ENCODE measurements at places on chromosomes 2 and 18.

GRCh38 chr18:76566987-76567386 is 71.9 kb upstream of the ZNF516 start:
- no peak for DNase-seq

- DNase-seq, result no peak
Observed at GRCh38 chr2:96924775-96925747, 55.2 kb upstream of the SEMA4C start.

DNA sequence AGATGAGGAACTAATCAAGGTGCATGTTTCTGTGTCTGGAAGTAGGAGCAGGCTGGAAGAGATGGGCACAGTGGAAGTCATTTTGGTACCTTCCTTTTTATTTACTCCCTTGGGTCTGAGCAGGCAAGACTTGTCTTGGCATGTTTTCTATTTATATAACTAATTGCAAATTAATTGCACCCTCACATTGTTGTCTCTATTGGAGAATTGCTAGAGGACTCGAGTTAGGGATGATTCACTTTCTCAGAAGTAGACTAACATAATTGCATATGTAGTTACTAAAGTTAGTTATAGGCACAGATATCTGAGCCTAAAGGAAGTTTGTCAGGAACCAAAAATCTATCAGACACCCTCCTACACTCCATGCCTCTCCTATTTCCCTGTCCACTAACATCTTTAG is 92.8 kb upstream of the NRP2 start:
- no peak for DNase-seq

DNA sequence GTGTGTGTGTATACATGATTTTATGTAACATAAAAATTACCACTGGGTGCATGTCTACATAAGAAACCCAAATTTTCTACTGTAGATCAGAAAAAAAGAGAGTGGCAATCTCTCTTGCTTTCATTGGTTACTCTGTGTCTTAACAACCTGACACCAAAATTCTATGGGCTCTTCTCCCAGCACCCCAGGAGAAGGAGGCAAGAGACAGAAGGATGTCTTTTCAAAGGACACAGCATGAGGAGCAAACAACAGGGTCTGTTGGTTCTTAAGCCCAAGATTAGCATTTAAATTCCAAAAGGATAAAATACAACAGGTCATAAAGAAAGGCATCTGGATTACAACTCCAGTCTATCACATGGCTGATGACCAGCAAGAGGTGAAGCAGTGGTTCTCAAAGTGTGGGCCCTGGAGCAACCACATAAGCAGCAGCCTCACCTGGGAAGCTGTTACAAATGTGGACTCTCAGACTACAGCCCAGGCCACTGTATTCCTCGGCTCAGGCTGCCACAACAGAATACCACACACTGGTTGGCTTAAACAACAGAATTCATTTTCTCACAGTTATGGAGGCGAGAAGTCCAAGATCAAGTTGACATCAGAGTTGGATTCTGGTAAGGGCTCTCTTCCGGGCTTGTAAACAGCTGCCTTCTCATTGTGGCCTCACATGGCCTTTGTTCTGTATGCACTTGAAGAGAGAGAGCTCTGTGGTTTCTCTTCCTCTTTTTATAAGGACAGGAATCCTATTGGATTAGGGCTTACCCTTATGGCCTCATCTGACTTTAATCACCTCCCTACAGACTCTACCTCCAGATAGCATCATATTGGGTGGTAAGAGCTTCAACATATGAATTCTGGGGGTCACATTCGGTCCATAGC is 79.8 kb upstream of the RNF152 start:
- no peak for DNase-seq

GRCh38 chr2:45452866-45453265 is 158.2 kb downstream of the SRBD1 start:
- DNase-seq, result peak; percentile 66

DNA sequence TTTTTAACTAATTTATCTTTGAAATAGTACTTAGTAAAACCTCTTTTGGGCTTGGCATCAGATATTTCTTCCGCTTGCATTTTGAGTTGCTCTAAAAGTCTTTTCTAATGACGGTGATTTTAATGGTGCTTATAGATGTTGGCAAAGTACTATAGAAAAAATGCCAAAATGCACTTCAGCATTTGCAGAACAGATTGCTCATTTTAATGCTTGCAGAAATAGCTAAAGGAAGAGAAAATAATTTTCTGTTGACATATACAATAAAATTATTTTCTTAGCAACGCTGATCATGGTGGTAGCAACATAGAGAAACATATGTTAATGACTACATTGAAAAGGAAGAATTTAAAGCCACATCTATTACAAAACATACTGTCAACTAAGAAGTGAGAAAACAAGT is 170.7 kb downstream of the STK39 start:
- no peak for DNase-seq

- DNase-seq, result no peak
Observed at GRCh38 chr2:155872396-155872795, 460.1 kb downstream of the NR4A2 start.

GRCh38 chr2:79960035-79960434 is 344.5 kb downstream of the LRRTM1 start:
- DNase-seq, result no peak

DNA sequence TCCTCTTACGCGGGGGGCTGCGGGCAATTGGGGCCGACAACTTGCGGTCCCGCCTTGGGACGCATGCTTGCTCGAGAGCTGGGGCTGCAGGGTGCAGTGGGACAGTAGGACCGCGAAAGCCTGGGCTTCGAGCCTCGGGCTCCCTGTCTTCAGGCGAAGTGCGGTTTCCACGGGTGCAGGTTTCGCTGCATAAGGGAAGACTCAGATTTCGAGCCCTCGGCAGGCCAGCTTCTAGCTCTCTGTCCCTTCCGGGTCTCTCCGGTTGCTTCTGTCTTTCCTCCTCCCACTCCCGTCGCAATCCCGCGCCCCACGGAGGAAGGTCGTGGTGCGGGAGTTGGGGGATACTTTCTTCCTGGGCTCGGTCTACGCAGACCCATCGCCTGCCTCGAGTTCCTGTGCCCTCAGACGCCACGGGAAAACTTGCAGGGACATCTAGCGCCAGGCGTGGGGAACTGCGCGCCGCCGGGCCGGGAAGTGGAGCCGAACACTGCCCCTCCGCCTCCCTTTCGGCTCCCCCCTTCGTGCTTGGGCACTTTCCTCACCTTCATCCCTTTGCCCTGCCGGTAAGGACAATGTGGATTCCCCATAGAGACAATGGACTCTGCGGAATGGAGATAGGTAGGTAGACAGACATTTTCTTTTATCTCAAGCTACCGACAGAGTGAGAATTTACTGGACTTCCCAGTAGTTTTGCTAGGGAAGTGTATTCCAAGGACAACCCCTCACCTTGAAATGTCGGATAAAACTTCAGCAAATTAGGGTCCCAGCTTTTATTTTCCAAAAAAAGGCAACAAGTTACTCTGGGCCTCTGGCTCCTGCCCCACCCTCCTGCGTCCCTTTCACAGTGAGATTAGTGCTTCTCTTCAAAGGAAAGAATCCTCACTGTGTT is 4.2 kb upstream of the HOXD13 start:
- no peak for DNase-seq

- DNase-seq, result no peak
Observed at GRCh38 chr18:78792736-78793135, 186.9 kb upstream of the SALL3 start.
